ENCODE measurements at places on chromosomes 7 and 10. TPM values are rescaled to one million over a fixed set of nuclear protein-coding genes. Genes with fewer than 3 reads are reported as not detected.

DNA sequence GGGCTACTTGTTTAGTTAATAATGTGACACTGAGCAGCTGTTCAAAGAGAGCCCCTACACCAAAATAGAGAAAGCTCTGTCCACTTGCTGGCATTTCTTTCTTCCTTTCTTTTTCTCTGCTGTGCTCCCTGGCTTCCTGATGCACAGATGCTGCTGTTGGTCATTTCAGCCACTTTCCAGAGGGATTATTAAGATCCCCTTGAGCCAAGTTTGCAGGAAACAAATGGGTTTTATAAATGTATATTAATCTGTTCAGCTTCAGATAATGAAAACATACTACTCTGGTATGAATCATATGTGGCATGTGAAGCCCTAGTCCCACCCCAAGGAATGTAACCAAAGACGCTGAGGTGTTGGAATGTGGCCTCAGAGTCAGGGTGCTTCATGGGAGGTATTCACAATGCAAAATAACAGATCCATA lies 638.2 kb upstream of the FZD8 start:
- ATAC-seq, result no peak

DNA sequence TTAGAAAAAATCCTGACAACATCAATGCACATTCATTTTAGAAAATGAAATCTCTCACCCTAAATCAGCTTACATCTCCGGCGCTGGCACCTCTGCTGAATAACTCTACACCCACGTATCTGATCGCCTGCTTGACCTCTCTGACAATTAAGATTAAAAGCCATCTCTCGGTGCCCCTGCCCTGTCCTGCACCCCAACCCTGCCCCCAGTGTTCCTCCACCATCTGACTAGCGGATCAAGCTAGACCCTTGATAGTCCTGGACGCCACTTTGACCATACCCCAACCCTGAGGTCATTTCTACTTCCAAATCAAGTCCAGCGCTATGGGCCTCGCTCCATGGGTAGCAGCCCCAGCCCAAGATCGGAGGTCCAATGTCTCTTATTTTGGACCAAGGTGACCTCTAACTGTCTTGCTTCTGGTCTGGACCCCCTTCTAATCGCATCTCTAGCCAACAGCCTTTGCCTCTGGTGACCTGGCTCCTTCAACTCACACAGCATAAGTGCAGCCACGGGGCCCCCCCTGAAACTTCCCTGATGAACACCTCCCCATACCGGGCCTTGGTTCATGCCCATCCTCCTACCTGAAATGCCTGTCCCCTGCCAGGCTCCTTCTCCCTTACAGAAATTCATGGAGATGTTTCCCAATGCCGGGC lies 28.5 kb downstream of the BTBD16 start:
- no peak for ATAC-seq

GRCh38 chr10:65548001-65548400 lies 1377.8 kb upstream of the LRRTM3 start:
- ATAC-seq, result no peak

PNLIPRP1 gene
- total RNA-seq, result not detected

All from esophagus mucosa (tissue), 1 donor.